NCI-H1930 (cell line): ENCODE measurements at places on chromosomes 7 and 10.

DNA sequence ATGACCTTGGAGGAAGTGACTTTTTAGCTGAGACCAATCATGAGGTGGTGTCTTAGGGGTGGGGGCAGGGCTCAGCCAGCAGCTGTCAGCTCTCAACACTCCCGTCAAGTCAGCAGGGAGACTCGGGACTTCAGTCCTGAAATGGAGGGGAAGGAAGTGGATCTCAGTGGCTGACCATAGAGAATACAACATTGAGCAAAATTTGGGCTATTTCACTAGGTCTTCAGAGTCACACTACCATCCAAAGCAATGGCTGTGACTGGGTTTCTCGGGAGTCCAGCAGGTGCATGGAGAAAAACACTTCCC, 16.8 kb upstream of the GIMAP6 start:
- DNase-seq: no peak

DNA sequence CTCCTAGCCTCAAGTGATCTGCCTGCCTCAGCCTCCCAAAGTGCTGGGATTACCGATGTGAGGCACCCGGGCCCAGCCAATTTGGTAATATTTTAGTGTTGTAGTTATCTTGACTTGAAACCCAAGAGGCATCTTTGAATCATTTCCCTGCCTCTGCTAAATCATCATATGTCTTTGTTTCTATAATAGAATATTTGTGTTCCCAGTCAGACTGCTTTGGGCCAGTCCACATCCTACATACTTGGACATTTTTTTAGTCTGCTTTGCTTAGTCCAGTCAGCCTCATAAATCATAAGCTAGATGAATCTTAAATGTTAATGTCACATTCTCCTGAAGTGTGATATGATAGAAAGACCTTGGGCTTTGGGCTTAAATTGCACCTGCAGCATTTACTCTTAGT, 5.9 kb downstream of the STAM start:
- DNase-seq: no peak

DNA sequence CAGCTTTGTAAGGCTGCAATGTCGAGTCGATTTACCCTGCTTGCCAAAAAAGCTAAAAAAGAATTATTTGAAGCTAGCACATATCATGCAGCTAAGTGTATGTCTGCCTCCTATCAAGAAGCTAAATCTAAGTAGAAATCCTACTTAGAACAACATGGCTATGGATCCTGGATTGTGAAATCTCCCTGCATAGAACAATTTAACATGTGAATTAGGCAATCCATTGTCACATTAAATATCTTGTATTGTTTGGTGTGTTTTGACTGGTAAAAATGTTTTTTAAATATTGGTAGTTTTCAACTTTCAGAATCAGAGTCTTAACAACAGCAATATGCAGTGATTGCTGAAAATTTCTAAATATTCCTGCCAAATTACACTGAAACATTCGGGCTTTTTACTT, 73.3 kb downstream of the SKIDA1 start:
- DNase-seq: no peak

GRCh38 chr10:47049906-47050305, 138.7 kb downstream of the PTPN20 start:
- DNase-seq: no peak

DNA sequence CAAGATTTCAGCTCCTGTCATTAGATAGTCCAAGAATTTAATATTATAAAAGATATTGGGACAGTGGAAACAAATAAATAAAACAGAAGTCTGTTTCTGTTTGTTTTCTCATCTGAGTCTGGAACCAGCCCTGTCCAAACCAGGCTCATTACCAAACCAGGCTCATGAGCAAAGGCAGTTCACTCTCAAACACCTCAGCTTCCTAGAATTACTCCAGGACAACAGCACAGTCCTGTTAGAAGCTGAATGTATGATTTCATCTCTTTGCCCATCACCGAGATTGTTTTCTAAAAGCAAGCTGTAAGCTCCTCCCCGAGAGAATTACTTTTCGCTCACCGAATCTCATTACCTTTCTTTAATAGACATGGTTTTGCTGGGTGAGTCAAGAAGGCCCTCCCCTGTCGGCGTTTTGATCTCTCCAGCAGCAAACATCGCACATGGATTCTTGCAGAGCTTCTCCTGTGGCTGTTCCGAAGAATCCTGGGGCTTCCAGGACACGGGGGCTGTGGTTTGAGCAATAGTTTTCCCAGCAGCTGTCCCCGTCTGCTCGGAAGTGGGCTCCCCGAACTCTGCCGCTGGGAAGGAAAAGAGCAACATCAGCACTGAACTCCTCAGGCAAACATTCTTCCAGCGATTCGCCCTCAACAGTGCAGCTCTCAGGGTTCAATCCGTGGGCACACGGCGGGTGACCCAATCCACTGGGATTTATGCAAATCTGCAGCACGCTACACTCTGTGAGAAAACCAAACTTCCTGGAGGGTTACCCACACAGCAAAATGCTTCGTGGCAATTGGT, 112.5 kb downstream of the SVIL start:
- DNase-seq: no peak

GRCh38 chr10:5393529-5393928, 11.1 kb downstream of the TUBAL3 start:
- no peak for DNase-seq

DNA sequence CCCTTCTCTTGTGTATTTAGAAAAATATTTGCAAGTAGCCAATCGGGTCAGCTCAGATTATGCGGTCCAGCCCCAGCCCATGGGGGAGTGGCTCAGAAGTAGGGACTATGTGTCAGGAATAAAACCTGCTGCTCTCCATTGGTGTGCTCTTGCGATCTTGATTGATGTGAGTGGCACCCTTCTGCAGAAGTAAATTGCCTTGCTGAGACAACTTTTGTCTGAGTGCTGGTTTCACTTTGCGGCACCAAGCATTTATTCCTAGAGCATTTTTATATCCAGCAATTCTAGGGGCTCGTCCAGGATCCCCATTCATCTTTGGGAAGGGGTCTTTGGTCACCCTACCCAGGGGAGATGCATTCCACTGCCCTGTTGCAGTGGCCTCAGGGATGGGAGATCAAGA, 26.1 kb upstream of the FAM221A start:
- DNase-seq: no peak

GRCh38 chr7:24800667-24801066, 43.4 kb upstream of the GSDME start:
- DNase-seq: no peak

- no peak for DNase-seq
These were observed 215.6 kb downstream of the DOCK4 start for GRCh38 chr7:111990643-111991042.

GRCh38 chr10:113199459-113199858, 249.4 kb downstream of the TCF7L2 start:
- DNase-seq: no peak
